Tongue (tissue), 3 donors: ENCODE measurements at places on chromosomes 3 and 15.

GRCh38 chr15:87752250-87752951 is 504.1 kb downstream of the NTRK3 start:
- DNase-seq = peak; percentile 70

DNA sequence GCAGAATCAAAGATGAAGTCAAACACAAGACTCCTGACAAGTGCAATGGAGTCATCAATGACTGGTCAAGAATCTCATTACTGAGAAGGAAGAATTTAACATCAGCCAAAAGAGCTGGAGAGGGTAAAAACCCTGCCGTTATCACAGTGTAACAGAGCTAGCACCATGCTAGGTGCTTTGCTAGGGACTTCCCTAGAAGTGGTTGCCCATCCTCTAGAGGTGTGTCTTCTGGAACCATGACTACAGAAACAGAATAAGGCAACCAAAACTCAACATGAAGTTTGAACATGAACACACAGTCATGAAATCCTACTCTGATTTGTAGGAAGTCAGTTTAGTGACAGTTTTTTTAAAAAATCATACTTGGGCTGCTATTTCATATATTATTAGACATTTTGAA is 9.5 kb downstream of the ACAD11 start:
- DNase-seq = no peak

DNA sequence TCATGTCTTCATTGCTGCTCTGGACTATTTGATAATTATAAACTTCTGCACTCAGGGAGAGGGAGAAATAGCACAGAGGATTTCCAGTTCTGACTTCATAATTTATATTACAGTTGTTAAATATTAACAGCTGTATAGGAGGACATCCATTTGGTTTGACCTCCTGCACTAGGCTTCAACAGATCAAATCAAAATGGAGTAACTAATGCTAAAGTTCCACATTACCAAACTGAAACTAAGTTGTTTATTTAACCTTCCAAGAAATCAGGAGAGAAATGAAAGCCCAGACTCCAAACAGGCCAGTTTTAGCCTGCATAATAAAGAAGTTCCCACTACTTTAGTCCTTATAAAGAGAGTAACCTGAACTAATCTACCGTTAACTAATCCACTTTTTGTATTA is 4.6 kb downstream of the PLSCR2 start:
- DNase-seq = no peak

GRCh38 chr15:41489641-41490040 is 4.0 kb upstream of the ITPKA start:
- no peak for DNase-seq

DNA sequence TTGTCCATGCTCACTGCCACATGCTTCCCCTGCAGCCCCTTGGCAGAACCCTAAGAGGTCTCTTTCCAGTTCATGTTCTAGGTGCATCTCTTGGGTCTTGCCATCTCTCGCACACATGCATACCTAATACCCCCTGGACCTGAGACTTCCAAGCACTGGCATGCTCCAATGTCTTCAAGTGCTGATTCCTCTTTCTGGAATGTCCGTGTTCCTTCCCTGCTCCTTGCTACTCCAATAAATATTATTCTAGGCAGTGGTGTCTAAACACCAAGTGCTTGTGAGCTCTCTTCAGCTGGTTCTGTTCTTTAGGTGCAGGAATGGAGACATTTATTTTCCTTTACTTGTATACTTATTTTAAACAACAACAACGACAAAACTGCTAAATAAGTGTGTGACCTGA is 370.1 kb downstream of the LPP start:
- no peak for DNase-seq

- DNase-seq = no peak
These were observed 180.6 kb downstream of the PTPRG start for GRCh38 chr3:61742006-61742405.

- no peak for DNase-seq
These were observed 115.1 kb downstream of the CNTN6 start for GRCh38 chr3:1207904-1208303.

DNA sequence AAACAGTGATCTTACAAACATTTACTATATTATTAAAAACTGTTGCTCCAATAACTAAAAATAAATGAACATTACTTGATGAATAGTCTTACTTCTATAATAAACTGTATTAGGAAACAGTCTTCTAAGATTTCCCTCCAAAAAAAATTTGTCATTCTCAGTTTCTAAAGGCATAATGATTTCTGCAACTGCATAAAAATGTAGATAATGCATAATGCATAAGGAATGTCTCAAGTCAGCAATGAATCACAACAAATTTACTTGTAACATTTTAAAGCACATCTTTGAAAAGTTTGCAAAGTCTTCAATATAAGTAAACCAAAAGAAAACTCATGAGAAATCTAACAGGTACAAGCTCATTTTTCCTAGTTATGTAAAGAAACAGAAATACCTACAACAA is 113.5 kb downstream of the VPS13C start:
- no peak for DNase-seq

DNA sequence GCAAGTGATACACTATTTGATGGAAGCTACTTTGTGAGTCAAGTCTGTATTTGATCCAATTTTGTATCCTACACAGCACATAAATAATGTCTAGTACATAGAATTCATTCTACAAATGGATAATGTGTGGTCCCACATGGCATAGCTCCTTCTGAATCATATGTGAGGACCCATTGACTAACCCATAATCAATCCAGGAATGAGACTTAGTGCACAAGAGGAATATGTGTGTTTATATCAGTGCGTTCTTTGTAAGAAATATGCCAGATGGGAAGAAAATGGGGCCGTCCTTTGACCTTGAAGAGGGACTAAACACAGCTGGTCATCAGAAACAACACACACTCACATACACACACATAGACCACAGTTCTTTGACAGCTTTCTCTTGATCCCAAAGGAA is 282.7 kb upstream of the SEMA6D start:
- peak; percentile 18 for DNase-seq

DNA sequence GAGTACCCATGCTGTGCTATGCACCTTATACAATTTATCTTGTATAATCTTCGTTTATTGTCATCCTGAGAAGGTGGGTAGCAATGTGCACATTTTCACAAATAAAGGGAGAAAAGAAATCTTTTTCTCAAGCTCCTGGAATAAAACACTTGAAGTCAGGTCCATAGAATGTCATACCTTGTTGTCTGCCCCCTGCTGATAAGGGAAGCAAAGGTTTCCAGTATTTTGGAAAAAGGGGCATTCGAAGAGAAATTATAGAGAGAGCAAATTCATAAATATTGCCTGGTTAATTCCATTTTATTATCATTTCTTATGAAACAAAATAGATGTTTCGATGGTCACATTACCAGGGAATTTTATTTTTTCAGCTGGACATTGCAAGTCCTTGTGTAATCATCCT is 277.8 kb downstream of the RAP2B start:
- DNase-seq = no peak

DNA sequence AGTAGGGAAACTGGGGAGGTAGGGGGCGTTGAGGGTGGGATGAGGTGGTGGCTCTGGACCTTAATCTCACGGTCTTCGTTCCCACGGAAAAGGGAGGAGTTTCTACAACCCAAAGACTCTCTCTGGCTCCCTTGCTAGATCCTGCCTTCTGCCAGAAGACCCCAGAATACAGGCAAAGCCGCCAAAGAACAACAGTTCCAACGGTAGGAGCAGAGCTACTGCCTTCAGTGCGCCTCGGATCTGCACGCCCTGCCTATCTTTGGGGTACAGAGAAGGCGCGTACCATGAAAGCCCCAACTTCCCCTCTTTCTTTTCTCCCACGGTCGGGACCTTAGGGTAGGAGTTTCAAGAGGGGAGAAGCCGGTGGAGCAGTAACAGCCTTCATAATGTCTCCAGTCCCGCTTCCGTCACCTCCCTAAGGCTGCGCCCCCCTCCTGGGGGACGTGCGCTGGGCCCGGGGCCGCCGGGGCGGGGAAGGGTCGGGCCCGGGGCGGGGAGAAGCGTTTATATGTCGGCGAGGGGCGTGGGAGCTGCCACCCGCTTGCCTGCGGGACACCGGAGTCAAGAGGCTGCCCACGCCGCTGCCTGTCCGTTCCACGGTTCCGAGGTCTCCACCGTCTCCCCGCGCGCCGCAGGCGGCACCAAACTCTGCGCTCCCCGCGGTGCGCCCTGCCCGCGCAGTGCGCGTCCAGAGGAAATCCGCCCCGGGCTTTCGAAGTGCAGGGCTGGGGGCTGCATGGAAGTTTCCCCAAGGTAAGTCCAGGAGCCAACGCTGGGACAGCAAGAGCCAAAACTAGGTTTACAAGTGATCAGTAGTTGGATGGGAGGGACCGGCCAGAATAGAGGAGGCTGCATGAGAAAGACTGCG is at the start of gene COL6A6:
Gene COL6A6 (plus strand): TSS at position 533 of the 868 bp plus-strand sequence. CDS start 43,188 bp downstream, outside the sequence.
- peak; percentile 58 for DNase-seq

DNA sequence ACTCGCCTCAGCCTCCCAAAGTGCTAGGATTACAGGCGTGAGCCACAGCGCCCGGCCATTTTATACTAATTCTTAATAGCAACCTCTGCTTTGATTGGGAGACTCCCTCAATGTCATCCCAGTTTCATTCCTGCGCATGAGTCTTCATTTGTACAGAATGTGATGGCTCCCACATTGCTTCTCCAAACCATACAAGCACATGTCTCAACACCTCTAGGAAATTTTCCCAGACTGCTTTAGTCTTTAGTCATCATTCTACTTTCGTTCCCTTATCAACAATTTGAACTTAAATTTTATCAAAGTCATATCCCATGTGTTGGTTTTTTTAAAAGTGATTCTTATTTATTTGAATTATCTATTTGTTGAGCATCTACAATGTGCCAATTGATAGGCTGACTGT is 58.1 kb downstream of the SNX4 start:
- DNase-seq = no peak

GRCh38 chr3:156840826-156841689 is 14.9 kb downstream of the LEKR1 start:
- DNase-seq = no peak

GRCh38 chr3:77321646-77322045 is 281.7 kb downstream of the ROBO2 start:
- no peak for DNase-seq

GRCh38 chr3:162143180-162143579 is 646.6 kb downstream of the OTOL1 start:
- DNase-seq = no peak
